Activated CD4-positive, alpha-beta T cell treated with anti-CD3 and anti-CD28 coated beads for 24 hours (primary cell): ENCODE measurements at places on chromosomes 6 and 20.

GRCh38 chr6:109453594-109454495 is 1.7 kb downstream of the MICAL1 start:
- no peak for DNase-seq

DNA sequence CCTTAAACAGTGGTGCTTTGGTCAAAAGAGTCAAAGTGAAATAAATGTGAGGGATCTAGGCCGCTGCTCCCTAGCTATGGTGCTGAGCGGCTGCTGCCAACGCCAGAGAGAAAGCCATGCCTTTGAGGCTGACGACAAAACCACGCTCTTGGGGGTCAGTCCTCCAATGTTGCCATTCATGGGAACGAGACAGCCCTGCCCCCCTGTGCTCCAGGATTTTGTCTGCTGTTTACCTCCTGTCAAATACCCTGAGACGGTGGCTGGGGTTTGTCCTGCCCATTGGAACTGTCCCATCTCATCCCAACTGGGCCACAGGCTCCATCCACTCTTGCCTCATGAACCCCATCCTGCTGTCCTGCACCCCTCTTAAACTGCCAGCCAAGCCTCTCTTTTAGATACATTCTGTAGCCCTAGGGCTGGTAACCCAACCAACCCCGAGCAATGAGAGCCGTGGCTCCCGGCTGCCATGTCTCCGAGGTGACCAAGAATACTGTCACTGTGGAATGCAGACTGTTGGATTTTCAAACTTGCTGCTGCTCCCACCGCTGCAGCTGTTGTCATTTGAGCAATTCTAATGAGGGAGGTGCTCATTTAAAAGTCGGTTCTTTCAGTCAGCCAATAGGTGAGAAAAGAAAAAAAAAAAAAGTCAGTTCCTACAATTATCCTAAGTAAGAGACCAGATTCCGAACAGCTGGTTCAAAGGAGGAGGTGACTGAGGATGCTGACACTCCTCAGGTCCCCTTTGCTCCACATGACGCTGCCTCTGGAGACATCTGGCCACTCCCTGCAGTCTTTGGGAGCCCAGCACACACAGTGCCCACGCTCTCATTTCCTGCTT is 73.1 kb upstream of the QKI start:
- DNase-seq = no peak

- DNase-seq = no peak
Measured at GRCh38 chr6:84556541-84557335, 207.7 kb downstream of the TBX18 start.

DNA sequence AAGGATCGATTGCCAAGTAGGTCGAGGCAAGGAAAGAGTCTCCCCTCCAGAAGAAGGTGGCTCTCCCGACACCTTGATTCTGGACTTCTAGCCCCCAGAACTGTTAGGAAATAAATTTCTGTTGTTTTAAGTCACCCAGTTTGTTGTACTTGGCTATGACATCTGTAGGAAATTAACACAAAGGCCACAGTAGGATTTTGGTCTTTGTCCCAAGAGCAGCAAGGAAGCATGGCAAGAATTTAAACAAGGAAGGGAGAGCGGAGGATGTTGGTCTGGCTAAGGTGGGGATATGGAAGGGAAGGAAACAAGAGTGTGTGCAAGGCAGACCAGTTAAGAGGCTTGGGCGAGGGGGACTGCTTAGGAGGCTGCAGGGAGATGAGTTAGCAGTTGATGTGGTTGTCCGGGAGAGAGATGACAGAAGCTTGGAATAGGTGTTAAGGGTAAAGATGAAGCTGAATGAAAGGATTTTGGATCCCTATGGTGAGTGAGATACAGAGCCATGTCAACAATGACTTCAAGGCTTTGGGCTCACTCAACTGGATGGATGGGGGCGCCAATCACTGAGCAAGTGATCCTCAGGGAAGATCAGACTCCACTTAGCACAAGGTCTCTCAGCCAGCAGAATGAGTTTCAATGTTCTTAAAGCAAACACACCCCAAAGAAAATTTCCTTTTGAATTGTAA is 140.5 kb upstream of the ZNF217 start:
- no peak for DNase-seq

GRCh38 chr6:108799791-108800190 is 48.4 kb upstream of the ARMC2 start:
- no peak for DNase-seq
